ENCODE measurements at places on chromosomes 5 and 9. TPM values are rescaled to one million over a fixed set of nuclear protein-coding genes. Genes with fewer than 3 reads are reported as not detected.

Gene TMEM174
- not detected for total RNA-seq

Gene STPG3
- total RNA-seq, result not detected

Gene PCDHGA4
- total RNA-seq, result 1.7 TPM

Gene OR1Q1
- not detected for total RNA-seq

Gene RNF180
- total RNA-seq, result 4.6 TPM

Gene C9orf50
- not detected for total RNA-seq

Gene MEF2C
- total RNA-seq, result 18.5 TPM

Gene PTGR1
- total RNA-seq, result 43.2 TPM

Gene CATSPER3
- total RNA-seq, result not detected

Gene SLC36A2
- total RNA-seq, result not detected

Gene MTREX
- total RNA-seq, result 162 TPM

Gene GPSM1
- total RNA-seq, result 27.9 TPM

Gene CEL
- total RNA-seq, result not detected

Gene IDNK
- 2.9 TPM for total RNA-seq

Gene WWC1
- total RNA-seq, result 2.3 TPM

Gene CREB3
- total RNA-seq, result 64.9 TPM

Gene ZNG1F
- 6.5 TPM for total RNA-seq

Gene IQGAP2
- 10.8 TPM for total RNA-seq

Gene ELP1
- 38.8 TPM for total RNA-seq

Gene BTNL3
- not detected for total RNA-seq

Gene OTP
- not detected for total RNA-seq

Gene EMB
- not detected for total RNA-seq

Gene CD14
- total RNA-seq, result 1.2 TPM

Gene TMC1
- total RNA-seq, result 1.6 TPM

Gene MLANA
- total RNA-seq, result not detected

Gene BBLN
- 22.5 TPM for total RNA-seq

Gene CYLC2
- not detected for total RNA-seq

Gene BARHL1
- not detected for total RNA-seq

Gene C9orf72
- total RNA-seq, result 13.1 TPM

Gene AFAP1L1
- total RNA-seq, result 54.0 TPM

Gene ERBIN
- total RNA-seq, result 44.2 TPM

Gene PTPDC1
- total RNA-seq, result 7.1 TPM

Gene PCDH12
- 32.1 TPM for total RNA-seq

Gene HAPLN1
- 4.7 TPM for total RNA-seq

Gene C5orf52
- total RNA-seq, result not detected
